ENCODE measurements at places on chromosomes 11 and 22.

GRCh38 chr11:74820763-74821162 is 72.1 kb downstream of the RNF169 start:
- DNase-seq = no peak

GRCh38 chr22:18119409-18120110 is 9.0 kb downstream of the TUBA8 start:
- no peak for DNase-seq

DNA sequence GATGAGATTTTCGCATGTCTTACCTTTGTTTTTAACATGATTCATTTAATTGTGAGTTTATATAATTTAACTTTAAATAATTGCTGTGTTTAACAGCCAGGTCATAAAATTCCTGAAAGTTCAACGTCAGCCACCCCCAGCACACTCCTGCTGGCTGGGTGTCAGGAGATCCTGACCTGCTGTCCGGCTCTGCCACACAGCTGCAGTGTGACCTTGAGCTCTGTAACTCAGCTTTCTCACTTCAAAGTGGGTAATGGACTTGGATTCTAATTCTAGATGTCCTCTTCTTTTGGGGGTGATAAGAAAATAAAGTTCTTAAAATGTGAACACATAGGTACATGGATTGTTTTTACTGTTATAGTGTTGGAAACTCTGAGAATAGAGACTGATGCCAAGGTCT is 10.9 kb downstream of the VPS26B start:
- DNase-seq = no peak

- DNase-seq = peak; percentile 18
These were observed 7.9 kb upstream of the MACROD1 start for GRCh38 chr11:64173616-64174355.

DNA sequence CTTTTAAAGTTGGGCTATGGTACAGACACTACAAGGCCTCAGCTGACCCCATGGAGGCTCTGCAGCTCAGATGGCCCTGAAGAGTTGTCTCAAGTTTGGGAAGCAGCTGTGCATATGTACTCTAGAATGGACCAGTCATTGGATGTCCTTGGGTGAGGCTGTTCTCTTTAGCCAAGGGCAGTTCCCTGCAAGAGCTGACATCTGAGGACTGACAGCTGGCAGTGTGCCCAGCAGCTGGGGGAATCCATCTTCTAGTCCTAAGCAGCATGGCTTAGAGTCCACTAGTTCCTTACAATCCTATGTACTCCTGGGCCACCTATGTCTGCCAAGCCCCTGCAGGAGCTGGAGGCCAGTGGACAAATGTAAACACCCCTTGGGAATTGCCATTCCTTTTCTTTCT is 76.5 kb downstream of the C11orf91 start:
- DNase-seq = no peak

GRCh38 chr22:42700901-42701300 is 19.8 kb downstream of the A4GALT start:
- no peak for DNase-seq

GRCh38 chr11:59573216-59573615 is 42.4 kb downstream of the OSBP start:
- no peak for DNase-seq

GRCh38 chr11:112632866-112633505 is 328.2 kb upstream of the NCAM1 start:
- DNase-seq = no peak

DNA sequence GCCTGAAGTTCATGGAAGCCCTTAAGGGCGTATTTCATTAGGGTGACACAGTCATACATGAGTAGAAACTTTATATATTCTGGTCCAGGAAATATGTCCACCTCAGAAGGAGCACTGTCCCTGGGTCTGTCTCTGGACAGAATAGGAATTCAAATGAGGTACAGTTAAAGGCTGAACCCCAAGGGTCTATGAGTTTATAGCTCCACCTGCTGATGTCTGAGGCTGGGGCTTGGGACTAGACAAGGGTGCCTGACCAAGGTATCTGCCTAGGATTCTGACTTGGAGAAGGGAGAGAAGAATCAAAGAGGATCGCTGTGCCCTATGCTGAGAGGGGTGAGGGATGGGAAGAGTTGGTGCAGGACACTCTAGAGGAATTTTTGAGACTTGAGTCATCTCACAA is 14.9 kb downstream of the HEPHL1 start:
- no peak for DNase-seq

DNA sequence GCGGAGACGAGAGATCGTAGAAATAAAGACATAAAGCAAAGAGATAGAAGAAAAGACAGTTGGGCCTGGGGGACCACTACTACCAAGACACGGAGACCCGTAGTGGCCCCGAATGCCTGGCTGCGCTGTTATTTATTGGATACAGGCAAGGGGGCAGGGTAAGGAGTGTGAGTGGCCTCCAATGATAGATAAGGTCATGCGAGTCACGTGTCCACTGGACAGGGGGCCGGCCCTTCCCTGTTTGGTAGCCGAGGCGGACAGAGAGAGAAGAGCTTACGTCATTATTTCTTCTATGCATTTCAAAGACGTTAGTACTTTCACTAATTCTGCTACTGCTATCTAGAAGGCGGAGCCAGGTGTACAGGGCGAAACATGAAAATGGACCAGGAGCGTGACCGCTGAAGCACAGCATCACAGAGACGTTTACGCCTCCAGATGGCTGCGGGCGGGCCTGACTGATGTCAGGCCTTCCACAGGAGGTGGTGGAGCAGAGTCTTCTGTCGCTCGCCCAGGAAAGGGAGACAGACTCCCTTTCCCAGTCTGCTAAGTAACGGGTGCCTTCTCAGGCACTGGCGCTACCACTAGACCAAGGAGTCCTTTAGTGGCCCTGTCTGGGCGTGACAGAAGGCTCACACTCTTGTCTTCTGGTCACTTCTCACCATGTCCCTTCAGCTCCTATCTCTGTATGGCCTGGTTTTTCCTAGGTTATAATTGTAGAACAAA is 24.8 kb downstream of the PPP6R2 start:
- DNase-seq = no peak

DNA sequence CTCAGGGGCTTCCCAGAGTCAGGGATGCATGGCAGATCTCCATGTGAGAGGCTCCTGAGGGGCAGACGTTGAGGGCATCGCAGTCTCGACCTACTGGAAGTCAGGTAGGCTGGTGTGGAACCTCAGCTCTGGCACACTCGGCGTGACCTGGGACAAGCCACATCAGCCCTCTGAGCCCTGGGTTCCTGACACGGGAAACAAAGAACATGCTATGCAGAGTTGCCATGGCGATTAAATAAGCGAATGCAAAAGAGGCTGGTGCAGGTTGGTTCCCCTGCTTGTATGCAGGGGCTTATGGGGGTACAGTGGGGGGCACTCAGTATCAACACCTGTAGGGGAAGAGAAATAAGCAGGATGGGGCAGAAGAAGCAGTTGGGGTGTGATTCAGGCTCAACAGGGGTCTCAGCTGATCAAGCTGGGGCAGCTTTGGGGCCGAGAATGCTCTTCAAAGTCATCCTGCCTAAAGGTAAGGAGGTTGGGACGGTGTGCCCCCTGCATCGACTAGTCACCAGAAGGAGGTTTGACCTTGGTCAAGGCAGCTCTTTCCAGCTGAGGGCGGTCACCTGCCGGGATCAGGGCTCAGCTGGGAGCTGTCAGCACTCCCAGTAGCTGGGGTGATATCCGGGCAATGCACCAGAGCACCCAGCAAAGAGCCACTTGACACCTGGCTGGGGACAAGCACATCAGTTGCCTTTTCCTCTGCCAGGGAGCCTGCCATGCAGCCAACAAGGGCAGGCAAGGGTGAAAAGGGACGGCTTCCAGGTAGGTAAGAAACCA is 442.7 kb downstream of the MIAT start:
- no peak for DNase-seq

DNA sequence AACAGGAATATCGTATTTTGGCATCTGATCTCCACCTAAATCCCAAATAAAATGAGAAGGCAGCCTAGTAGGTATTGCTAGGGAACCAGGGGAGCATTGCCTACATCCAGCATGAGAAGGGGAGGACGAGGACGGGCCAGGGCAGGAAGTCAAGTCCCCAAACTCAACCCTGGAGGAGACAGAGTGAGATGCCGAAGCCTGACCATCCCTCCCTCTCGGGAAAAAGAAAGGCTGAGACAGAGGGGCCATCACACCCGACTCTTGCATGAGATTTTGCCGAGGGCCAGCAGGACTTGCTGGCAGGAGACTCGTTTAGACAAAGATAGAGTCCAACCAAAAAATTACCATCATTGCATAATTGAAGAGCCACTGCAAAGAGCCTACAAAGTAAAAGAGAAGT is 50.2 kb upstream of the SPATA19 start:
- no peak for DNase-seq

GRCh38 chr11:1308743-1309497 is 512 bp downstream of the TOLLIP start:
- DNase-seq = peak; percentile 69

GRCh38 chr11:58495906-58496305 is 12.0 kb downstream of the OR5B21 start:
- DNase-seq = no peak

GRCh38 chr11:95147364-95147905 is 57.8 kb downstream of the ENDOD1 start:
- DNase-seq = peak; percentile 83

GRCh38 chr11:130588471-130588870 is 140.0 kb downstream of the ADAMTS15 start:
- no peak for DNase-seq

DNA sequence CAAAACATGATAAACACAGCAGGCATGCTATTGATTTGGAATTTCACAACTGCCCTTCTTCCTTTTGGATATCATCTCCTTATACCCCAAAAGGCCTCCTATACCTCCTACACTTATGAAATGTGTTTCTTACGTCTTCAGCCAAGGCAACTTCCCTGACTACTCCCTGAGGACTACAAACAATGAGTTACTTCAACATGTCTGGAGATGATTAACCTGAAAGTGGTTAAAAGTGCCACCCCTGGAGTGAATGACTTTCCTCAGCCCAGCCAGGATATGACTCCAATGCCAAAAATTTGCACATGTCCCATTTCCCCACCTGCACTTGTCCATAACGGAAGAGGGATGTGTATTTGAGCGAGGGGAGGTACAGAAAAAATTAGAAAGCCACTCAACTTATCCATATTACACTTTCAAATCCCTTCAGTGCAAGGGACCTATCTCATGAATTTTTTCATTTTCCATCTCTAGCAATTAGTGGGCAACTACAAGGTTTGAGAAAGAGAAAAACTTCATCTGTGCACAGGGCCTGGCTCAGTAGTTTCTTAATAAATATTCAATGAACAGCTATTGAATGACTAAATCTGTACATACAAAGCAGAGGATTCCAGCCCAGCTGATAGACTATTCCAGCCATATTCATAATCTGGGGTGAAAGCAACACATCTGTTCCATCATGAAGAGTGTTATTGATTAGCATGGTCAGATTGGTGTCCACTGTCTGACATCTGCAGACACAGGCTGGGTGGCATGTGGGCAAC is 36.8 kb downstream of the KIRREL3 start:
- DNase-seq = no peak

- no peak for DNase-seq
These were observed 233.3 kb downstream of the CEP164 start for GRCh38 chr11:117560780-117561530.

DNA sequence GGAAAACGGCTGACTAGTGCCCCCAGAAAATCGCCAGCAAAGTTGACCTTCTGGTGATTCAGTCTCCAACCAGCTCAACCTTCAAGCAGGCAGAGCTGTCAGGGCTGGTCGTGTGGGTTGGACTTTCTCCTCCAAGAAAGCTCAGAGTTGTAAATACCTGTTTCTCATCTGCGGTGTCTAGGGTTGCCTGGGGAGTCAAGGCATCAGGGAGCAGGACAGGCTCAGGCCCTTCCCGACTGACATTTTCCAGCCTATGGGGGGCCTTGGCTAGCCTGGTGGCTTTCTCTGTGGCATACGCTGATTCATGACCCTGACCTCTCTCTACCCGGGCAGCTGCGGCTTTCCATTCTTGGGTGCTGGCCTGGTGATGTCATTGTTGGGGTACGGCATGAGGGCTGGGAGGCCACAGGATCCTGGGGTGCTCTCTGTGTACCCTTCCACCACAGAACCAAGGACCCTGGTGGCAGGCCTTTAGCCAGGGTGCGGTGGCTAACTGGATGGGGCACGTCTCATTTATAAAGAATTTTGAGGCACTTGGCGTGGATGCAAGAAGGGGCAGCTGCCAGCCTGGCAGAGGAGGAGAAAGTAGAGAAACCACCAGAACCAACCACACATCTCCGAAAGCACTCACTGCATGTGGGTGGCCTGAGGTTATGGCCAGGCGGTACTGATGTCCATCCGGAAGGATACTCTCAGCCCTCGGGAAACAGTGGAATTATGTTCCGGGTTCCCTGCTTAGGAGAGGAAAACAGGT is 64.9 kb downstream of the BCR start:
- no peak for DNase-seq

DNA sequence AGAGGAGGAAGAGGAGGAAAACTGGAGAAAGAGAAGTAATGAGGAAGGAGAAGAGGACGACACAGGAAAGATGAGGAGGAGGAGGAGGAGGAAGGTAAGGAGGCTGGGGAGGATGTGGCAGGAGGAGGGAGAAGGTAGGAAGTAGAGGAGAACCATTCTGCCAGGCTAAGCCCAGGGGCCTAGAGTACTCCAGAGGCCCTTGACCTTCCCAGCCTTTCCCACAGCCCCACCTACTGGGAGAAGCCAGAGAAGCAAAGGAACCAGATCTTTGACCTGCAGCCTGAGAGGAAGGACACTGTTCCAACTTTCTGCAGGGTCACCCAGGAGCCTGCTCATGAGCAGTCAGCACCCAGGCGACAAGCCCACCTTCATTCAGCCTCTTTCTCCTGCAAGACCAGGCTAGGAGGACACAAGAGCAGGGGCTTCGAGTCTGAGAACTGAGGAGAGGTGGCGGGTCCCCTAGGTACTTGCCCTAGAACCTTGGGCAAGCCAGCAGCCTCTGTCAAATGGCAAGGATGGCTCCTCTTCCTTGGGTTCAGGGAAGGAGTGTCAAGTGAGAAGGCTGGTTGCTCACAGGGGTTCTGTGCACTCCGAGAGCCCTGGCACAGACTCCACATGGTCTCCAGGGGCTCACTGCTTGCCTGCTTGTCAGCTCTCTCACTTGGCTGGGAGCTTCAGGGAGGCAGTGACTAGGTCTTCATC is 27.9 kb upstream of the OAF start:
- peak; percentile 56 for DNase-seq

- DNase-seq = no peak
These were observed 139.9 kb upstream of the PLET1 start for GRCh38 chr11:112400476-112401014.

- DNase-seq = no peak
These were observed 48.8 kb downstream of the SMCO4 start for GRCh38 chr11:93494357-93494756.

GRCh38 chr22:49704345-49705215 is 123.1 kb downstream of the BRD1 start:
- no peak for DNase-seq

- no peak for DNase-seq
These were observed 10.5 kb downstream of the MAP4K2 start for GRCh38 chr11:64792482-64792881.

Data from 8988T (cell line).